Activated T-helper 1 cell treated with Interleukin-2 at 50 U/mL for 16 hours (primary cell): ENCODE measurements at places on chromosomes 2 and 18.

- DNase-seq, result no peak
Observed at GRCh38 chr2:46816846-46817726, 98.5 kb downstream of the MCFD2 start.

DNA sequence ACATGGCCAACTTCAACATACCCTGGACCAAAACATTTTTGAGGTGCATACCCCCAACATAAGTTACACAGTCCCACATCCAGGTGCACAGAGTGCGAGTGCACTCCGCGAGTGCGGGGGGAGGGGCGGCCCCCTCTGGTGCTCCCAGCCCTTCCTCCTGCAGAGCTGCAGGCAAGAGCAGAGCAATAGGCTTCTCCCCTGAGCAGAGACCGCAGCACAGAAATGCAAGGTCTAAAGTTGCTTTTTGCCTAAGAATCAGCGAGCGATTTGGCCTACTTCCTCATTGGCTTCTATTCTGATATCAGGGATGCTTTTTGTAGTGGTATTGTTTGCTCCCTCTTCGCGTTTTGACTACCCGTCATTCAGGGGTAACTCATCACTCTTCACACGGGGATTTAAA lies 40.6 kb downstream of the BOLA3 start:
- no peak for DNase-seq

DNA sequence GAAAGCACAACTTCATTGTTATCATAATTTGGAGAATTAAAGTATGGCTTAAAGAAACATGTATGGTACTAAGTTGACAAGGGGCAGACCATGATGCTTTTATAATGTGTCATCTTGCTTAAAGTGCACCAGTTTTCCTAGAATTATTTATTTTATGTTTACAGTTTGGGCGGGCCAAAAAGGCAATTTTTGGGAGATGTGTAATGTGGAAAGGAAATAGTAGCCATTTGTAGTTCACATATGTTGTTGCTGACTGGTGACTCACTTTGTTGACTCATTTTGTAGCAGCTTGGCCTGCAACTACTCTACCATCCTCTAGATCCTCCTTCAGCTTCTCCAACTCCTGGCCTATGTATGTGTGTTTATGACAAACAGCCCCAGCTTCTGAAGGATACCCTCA lies 7.7 kb downstream of the ZSCAN30 start:
- DNase-seq, result no peak

GRCh38 chr2:274503-274902 lies 9.8 kb downstream of the ACP1 start:
- DNase-seq, result no peak

- no peak for DNase-seq
Observed at GRCh38 chr18:58496937-58497336, 132.0 kb downstream of the ALPK2 start.

- DNase-seq, result no peak
Observed at GRCh38 chr18:23542461-23542860, 39.1 kb downstream of the RMC1 start.

- DNase-seq, result no peak
Observed at GRCh38 chr2:66105066-66105753, 329.7 kb upstream of the MEIS1 start.

GRCh38 chr2:54212456-54212855 lies 43.6 kb downstream of the TSPYL6 start:
- DNase-seq, result no peak

DNA sequence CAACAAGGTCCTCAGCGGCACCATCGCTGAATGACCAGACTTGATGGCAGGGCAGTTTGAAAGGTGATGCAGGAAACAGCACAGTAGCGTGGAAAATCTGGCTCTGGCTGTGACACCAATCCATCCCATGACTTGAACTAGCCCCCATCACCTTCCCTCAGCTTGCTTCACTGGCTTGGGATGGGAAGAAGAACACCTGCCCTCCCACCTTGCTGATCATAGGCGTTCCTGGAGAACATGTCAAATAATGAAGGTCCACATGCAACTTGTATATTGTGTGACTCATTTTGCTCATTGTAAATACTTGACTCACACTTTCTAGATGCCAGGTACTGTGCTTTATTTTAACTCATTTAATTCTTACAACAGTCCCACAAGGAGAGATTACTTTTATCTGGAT lies 292.4 kb upstream of the SPRED2 start:
- no peak for DNase-seq

- DNase-seq, result peak; percentile 54
Observed at GRCh38 chr2:95115418-95115817, 6.2 kb downstream of the MRPS5 start.

- no peak for DNase-seq
Observed at GRCh38 chr2:70011335-70011734, 49.9 kb upstream of the ASPRV1 start.

GRCh38 chr2:10964052-10964790 lies 52.5 kb downstream of the KCNF1 start:
- no peak for DNase-seq

GRCh38 chr18:79816092-79816491 lies 18.4 kb downstream of the KCNG2 start:
- DNase-seq, result no peak

GRCh38 chr2:132586101-132586511 lies 83.9 kb downstream of the LYPD1 start:
- DNase-seq, result no peak

- no peak for DNase-seq
Observed at GRCh38 chr18:70641156-70641775, 352.4 kb downstream of the SOCS6 start.

- no peak for DNase-seq
Observed at GRCh38 chr2:136207030-136207623, 89.2 kb upstream of the CXCR4 start.

DNA sequence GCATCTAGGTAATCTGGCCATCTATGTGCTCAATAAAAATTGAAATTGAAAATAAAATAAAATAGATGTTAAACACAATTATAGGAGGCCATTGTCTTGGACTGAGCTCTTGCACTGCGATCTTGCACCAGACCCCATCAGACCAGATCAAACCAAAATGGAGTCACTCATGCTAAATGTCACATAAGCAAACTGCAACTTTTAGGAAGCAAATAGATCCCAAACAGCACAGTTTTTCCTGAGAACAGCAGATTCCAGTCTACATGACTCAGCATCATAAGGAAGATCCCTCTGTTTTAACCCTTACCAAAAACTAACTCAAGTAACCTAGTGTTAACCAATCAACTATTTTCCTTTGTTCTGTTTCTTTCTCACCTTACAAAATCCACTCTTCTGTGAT lies 57.7 kb upstream of the LRP1B start:
- no peak for DNase-seq

DNA sequence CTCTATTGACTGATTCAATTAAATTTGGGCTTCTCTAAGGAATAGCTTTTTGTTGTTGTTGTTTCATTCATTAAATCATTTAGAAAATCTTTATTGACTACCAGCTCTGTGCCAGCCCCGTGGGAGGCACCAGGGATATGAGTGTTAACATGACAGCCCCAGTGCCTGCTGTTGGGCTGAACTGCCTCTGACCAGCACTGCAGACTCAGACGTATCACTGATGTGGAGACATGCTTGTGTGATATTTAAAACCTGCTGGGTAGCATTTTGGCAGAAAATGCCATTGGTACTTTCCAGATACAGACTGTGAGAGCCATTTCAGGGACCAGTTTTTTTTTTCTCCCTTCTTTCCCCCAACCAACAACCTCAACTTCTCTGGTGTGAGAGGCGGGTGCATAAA lies 38.6 kb upstream of the KCNF1 start:
- DNase-seq, result no peak

- no peak for DNase-seq
Observed at GRCh38 chr2:47065771-47066380, 89.2 kb downstream of the STPG4 start.

- DNase-seq, result no peak
Observed at GRCh38 chr2:109164311-109164710, 35.3 kb downstream of the SH3RF3 start.

DNA sequence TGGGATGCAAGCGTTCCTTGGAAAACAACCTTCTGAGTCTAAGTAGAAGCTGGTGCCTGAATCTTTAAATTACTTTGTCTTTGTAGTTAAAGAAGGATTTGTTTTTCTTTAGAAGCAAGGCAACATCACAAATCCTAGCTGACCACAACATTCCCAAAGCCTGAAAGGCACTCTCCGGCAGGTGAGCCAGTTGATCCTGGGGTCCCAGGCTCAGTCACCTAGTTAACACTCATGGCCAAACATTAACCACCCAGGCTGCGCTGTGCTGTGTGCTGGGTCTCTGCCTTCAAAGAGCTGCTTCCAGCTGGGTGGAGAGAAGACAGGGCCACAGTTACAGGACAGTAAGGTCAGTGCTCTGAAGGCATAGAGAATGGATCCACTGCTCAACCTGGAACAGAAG lies 120.0 kb upstream of the TRIB2 start:
- no peak for DNase-seq

DNA sequence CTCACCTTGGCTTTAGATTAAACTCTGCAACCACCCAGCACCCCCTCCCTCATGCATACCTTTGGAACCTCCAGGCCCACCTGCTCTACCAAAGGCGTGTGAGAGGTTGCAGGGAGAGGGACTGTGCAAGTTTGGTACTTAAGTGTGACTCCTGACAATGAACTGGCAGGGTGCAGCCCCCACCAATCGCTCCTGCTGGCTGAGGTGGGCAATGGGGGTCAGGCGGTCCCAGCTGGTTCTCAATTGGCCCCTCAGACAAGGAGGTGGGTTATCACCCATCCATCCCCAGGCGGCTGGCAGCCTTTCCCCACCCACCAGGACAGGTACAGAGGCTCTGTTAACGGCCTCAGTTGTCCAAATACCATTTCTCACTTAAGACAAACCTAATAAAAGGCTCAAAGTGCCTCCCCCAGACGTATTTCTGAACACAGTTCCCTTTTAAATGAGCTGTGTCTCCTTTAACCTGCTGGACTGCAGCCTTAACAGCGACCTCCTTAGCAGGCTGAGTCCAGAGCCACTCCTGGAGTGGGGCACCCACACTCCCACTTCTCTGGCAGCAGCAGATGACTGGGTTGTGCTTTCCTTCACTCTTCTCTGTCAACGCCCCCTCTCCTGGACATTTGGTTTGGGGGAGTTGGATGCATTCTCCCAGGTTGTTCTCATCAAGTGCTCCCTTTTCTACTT lies 169.2 kb upstream of the SMAD2 start:
- DNase-seq, result no peak

- DNase-seq, result no peak
Observed at GRCh38 chr2:138275292-138275690, 226.3 kb upstream of the SPOPL start.

DNA sequence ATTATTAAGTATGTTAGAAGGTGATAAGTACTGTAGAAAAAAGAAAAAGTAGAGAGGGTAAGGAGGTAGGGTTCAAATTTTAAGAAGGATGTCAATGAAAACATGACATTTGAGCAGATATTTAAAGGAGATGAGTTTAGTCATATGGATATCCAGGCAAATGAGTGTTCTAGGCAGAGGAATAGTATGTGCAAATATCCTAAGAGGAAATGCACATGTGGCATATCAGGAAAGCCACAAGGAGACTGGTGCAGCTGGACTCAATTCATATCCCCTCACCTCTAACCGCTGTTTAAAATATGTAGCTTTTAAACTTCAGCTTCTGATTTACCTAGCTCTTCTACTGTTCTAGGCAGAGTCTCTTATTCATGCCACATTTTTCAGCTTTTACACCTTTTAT lies 9.5 kb downstream of the AGPS start:
- DNase-seq, result no peak

- no peak for DNase-seq
Observed at GRCh38 chr2:30936977-30937376, 129.7 kb upstream of the CAPN13 start.

DNA sequence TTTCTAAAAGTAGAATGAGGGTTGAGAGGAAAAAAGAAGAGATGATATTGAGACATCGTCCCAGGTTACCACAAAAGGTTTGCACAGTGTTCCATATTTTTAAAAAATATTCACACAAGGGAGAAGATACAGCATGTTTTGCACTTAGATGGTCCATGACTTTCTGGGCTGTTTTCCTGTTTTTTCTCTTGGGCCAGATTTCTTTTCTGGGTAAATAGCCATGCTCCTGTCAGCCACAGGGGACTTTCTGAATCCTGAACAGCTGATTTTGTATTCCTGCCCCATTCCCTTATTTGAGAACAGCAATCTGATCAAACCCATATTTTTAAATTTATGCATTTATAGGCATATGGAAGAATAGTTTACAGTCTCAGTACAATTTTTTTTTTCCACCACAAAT lies 185.9 kb upstream of the NRP2 start:
- DNase-seq, result no peak
